Liver (tissue), 10 donors: ENCODE measurements at places on chromosomes 6 and 20. TPM values are rescaled to one million over a fixed set of nuclear protein-coding genes. Genes with fewer than 3 reads are reported as not detected.
A peak's percentile ranks its signal among the peaks of the same experiment; 100 is the strongest.

DNA sequence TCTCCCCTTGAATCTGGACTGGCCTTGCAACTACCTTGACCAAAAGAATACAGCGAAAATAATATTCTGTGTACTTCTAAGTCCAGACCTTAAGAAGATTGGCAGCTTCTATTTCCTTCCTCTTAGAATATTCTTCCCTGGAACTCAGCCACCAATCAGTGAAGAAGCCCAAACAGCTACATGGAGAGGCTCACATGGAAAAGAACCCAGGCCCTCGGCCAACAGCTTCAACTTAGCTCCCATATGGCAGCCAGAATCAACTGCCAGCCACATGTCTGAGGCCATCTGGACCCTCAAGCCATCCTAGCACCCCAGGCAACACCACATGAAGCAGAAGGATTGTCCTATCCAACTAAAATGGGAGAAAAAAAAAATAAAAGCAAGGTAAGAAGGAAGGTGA lies 178.8 kb downstream of the IBTK start:
- no peak overlapping the region for H3K27ac ChIP-seq
- no peak for DNase-seq
- H3K36me3 ChIP-seq = no peaks in the 10 kb centered on the region
- H3K4me1 ChIP-seq = no peaks in the 10 kb centered on the region

- DNase-seq = no peak
- no peaks in the 10 kb centered on the region for H3K4me1 ChIP-seq
- H3K36me3 ChIP-seq = no peaks in the 10 kb centered on the region
Observed at GRCh38 chr6:147325557-147325956, 121.3 kb downstream of the STXBP5 start.

DNA sequence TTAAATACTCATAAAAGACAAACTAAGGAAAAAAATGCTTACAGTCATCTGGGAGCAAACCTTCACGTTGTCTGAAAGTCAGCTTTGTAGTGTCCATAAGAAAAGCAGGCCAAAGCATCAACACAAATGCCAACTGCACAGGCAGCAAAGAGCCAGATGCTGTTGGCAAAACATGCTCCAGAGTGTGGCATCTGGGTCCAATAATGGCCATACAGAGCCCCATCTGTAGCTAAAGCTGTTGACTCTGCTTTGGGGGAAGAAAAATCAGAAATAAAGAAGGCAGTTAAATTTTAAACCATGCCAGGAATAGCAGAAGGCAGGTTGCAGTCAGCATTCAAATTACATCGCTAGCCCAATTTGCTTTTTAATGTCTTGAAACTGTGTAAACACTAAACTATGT lies 776.3 kb downstream of the EYS start:
- H3K4me3 ChIP-seq = no peak overlapping the region
- H3K36me3 ChIP-seq = no peaks in the 10 kb centered on the region
- H3K4me1 ChIP-seq = no peaks in the 10 kb centered on the region
- H3K27me3 ChIP-seq = no peaks in the 10 kb centered on the region

The LAMA4 gene
- 4.5 TPM for total RNA-seq

DNA sequence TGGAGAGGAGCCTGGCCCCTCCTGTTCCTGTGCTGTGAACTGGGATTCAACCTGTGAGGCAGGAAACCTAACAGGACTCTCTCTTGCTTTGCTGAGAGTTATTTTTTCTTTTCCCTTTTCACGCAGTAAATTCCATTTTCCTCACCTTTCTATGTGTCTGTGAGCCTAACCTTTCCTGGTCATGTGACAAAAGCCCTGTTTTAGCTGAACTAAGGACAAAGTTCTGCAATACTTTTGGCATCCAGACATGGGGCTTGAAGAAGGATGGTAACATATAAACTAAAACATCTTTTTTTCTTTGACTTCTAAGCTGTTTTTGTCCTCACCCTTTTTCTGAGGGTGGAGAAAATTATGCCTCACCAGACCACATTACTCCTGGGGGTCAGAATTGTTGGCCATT lies 368.5 kb downstream of the HTR1B start:
- H3K27ac ChIP-seq = no peak overlapping the region
- H3K27me3 ChIP-seq = no peaks in the 10 kb centered on the region
- DNase-seq = no peak
- H3K4me3 ChIP-seq = peak overlapping the region; percentile 19
- H3K36me3 ChIP-seq = no peaks in the 10 kb centered on the region

The ADISSP gene
- 27.3 TPM for total RNA-seq

GRCh38 chr20:13141546-13141945 lies 79.5 kb upstream of the ISM1 start:
- no peaks in the 10 kb centered on the region for H3K27me3 ChIP-seq
- H3K4me1 ChIP-seq = no peaks in the 10 kb centered on the region
- H3K4me3 ChIP-seq = no peak overlapping the region
- H3K36me3 ChIP-seq = no peaks in the 10 kb centered on the region
- no peak overlapping the region for H3K27ac ChIP-seq
